ENCODE measurements at places on chromosomes 12 and 14.

GRCh38 chr12:84741692-84742091, 170.9 kb downstream of the SLC6A15 start:
- no peaks in the 10 kb centered on the region for H3K36me3 ChIP-seq
- no peaks in the 10 kb centered on the region for H3K27me3 ChIP-seq
- H3K4me3 ChIP-seq, result no peak overlapping the region
- no peak overlapping the region for H3K27ac ChIP-seq
- DNase-seq, result no peak

- no peaks in the 10 kb centered on the region for H3K36me3 ChIP-seq
- DNase-seq, result no peak
- no peak overlapping the region for H3K4me3 ChIP-seq
- no peaks in the 10 kb centered on the region for H3K27me3 ChIP-seq
- no peaks in the 10 kb centered on the region for H3K4me1 ChIP-seq
Observed at GRCh38 chr12:54207539-54208294, 18.9 kb upstream of the SMUG1 start.

DNA sequence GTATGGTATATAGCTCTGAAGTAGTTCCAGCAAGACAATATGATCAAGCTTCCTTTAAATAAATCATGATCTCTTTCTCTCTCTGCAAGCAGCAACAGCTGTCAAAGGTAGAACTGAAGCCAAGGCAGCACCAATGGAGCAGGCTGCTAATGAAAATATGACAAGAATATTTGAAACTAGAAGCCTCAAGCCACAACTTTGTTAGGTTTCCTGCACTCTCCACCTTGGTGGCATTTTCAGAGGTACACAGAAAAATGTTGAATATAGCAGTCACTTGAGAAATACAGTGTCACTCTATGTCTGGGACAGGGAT, 43.8 kb upstream of the PSMA6 start:
- DNase-seq, result no peak
- H3K27me3 ChIP-seq, result no peaks in the 10 kb centered on the region
- H3K27ac ChIP-seq, result no peak overlapping the region
- no peak overlapping the region for H3K4me3 ChIP-seq
- H3K4me1 ChIP-seq, result no peaks in the 10 kb centered on the region

DNA sequence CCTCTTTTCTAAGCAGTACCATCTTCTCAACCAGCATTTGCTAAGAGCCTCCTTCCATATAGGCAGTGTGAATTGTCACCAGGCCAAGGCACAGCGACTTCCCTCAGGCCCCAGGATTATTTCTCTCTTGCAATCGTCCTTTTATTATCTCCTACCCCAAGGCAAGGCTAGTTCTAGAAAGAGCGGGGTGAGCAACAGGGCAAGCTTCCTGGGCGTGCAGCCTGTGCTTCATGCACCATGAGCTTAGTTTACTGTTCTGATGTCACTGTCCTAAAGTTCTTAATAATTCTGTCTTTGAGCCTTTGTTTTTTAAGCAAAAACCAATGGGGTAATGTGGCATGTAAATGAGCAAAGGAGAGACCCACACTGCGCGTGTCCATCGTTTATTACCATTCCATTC, 27.9 kb downstream of the DUSP6 start:
- no peak overlapping the region for H3K27ac ChIP-seq
- no peaks in the 10 kb centered on the region for H3K27me3 ChIP-seq
- no peak overlapping the region for H3K4me3 ChIP-seq

GRCh38 chr12:2561367-2561766, 233.4 kb upstream of the FKBP4 start:
- H3K36me3 ChIP-seq, result no peaks in the 10 kb centered on the region
- no peak for DNase-seq
- H3K4me3 ChIP-seq, result no peak overlapping the region
- H3K4me1 ChIP-seq, result no peaks in the 10 kb centered on the region

- no peaks in the 10 kb centered on the region for H3K27me3 ChIP-seq
- DNase-seq, result no peak
- H3K36me3 ChIP-seq, result peaks cover 100% of the 10 kb centered on the region
- H3K4me3 ChIP-seq, result no peak overlapping the region
Observed at GRCh38 chr14:23076785-23077408, 18.0 kb downstream of the ACIN1 start.

- H3K27ac ChIP-seq, result no peak overlapping the region
- H3K4me1 ChIP-seq, result peaks cover 1% of the 10 kb centered on the region
- no peak overlapping the region for H3K4me3 ChIP-seq
Observed at GRCh38 chr12:71551529-71551928, 111.9 kb downstream of the LGR5 start.

- no peaks in the 10 kb centered on the region for H3K4me1 ChIP-seq
- H3K4me3 ChIP-seq, result no peak overlapping the region
- no peaks in the 10 kb centered on the region for H3K27me3 ChIP-seq
- no peak for DNase-seq
- no peaks in the 10 kb centered on the region for H3K36me3 ChIP-seq
- no peak overlapping the region for H3K27ac ChIP-seq
Observed at GRCh38 chr12:12210983-12211382, 55.9 kb downstream of the LRP6 start.

GRCh38 chr12:31297572-31298514, 28.1 kb downstream of the SINHCAF start:
- no peak overlapping the region for H3K27ac ChIP-seq
- H3K4me3 ChIP-seq, result no peak overlapping the region
- H3K4me1 ChIP-seq, result no peaks in the 10 kb centered on the region
- no peaks in the 10 kb centered on the region for H3K27me3 ChIP-seq
- peaks cover 93% of the 10 kb centered on the region for H3K36me3 ChIP-seq
- no peak for DNase-seq
